HT1080 (cell line): ENCODE measurements at places on chromosomes 5 and 9.

- DNase-seq: peak; percentile 45
These were observed 78.7 kb upstream of the SAP30L start for GRCh38 chr5:154367101-154367500.

DNA sequence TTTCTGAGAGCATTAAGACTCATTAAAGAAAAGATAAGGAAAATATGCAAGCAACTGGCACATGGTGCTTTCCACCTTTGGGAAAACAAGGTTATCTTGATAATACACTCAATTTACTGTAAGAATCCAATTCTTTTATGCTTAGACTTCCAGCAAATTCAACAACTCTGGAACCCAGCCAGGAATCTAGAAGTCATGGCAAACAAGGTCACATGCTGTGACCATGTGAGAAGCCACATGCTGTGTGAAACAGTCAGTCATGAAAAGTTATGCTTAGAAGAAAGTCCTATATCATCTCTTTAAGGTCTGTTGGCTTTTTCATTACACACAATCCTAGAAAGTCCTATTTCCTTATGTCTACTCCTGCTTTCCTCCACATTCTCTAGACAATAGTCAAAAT, 581.8 kb upstream of the C9orf72 start:
- no peak for DNase-seq

DNA sequence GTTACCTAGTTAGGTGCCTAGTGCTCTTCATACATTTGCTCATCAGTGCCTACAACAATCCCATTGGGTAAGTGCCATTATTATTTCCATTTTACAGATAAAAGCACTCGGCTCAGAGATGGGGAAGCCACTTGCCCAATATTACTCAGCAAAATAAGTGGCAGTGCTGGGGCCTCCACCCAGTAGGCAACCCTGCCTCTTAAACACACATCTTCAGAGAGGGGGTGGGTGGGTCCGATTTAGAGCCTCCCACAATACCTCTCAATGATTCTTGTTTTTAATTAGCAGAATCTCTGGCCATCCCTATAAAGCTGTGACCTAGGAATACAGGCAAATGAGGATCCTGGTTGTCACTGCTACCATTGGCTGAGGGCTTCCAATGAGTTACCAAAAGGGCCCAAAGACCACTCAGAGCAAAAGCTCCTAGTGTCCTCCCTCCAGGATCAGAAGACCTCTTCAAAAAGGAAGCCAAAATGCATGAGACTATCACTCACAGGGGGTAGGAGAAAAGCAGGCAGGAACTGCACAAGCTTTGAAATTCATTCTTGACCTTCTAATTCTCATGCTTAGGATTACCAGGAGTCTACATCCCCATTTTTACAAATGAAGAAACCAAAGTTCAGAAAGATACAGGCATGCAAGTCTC, 36.1 kb upstream of the UBE2D2 start:
- DNase-seq: no peak

GRCh38 chr9:79329861-79330260, 241.9 kb upstream of the TLE4 start:
- no peak for DNase-seq

GRCh38 chr9:117485176-117485575, 70.3 kb upstream of the ASTN2 start:
- peak; percentile 60 for DNase-seq

DNA sequence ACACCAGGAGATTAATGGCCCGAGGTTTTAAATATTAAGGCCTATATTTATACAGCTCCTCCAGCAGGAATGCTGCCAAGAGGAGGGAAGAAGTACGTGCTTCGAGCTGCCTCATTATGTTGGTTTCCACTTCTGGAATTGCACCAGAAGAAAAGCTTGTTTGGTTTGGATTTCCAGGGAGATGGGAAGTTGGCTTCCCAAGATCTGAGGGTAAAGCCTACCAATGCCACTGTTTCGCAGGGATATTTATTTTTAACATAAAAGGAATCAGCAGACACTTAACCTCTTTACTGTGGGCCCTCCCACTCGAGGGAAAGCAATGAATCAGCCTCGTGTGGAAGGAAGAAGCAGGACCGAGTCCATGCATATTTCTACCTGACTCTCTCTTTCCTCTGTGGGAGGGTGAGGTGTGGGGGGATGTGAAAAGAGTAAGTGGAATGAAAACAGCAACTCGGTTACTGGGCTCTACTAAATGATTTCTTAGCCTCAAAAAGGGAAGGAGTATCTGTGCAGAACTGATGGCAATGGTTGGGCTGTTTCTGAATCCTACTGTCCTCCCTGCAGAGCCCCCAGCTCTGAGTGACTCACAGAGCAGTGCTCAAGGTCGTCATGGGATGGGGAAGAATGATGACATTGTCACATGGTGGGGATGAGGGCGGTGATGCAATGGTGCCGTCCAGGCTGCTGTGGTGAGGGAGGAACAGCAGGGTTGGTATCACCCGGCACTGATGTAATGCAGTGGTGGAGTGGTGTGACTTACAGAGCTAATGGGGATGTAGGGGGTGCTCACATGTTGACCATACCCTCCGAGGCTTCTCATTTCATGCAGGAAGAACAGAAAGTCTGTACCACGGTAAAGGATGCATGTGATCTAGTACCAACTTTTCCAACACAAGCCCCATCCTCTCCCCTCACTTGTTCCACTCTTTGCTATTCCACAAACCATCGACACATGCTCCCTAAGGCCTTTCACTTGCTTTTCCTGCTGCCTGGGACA, 215.0 kb upstream of the PANK3 start:
- peak; percentile 70 for DNase-seq

DNA sequence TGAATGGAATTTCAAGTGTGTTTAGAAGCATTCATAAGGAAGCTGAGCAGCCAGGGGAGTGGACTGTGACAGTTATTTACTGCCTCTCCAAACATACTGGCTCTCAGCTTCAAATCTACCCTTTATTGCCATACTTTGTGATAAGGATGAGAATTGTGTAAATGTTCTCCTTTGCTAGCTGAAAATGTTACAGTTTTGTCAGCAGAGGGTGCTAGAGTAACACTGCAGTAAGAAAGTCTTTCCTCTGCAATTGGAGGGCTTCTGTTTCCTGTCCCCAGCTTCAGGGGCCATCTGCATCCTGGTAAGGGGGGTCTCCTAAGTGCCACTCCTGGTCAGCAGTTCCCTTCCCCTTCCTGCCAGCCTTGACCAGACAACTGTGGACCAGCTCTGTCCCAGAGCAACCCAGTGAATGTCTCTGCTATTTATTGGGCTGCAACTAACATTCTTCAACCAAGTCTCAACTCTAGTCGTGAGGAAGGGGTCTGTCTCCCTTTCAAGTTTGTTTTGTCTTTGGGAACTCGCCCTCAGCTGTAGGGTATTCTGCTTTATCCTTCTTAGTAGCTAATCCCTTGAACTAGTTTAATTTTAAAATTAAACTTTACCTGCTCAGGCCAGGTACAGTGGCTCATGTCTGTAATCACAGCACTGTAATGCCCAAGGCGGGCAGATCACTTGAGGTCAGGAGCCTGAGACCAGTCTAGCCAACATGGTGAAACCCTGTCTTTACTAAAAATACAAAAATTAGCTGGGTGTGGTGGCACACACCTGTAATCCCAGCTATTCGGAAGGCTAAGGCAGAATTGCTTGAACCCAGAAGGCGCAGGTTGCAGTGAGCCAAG, 45.3 kb downstream of the RAPGEF6 start:
- peak; percentile 34 for DNase-seq

- DNase-seq: no peak
These were observed 20.0 kb upstream of the GRPEL2 start for GRCh38 chr5:149325166-149325735.

GRCh38 chr9:87543251-87543650, 45.6 kb downstream of the DAPK1 start:
- no peak for DNase-seq

- DNase-seq: no peak
These were observed 60.6 kb upstream of the FCN1 start for GRCh38 chr9:134978272-134978671.

- no peak for DNase-seq
These were observed 24.1 kb downstream of the NKX2-5 start for GRCh38 chr5:173210877-173211276.

DNA sequence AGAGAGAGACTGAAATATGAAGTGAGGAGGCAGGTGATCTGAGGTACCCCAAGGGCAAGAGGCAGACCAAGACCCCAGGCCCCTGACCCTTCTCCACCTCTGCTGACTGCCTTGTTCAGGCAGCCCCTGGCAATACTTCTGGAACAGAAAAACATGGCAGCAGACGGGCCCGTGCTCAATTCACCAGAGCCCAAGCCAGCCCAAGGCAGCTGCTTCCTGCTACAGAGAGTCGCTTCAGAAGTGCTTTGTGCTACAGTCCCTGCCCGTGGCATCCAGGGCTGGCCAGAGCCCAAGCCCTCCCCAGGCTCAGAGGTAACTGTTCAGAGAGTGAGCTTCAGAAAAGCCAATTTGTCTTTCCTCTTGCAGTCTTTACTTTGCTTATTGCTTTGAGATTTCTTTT, 151.4 kb upstream of the FSTL4 start:
- no peak for DNase-seq

- no peak for DNase-seq
These were observed 26.2 kb downstream of the SLC12A2 start for GRCh38 chr5:128109766-128110165.

- DNase-seq: peak; percentile 52
These were observed 372.4 kb downstream of the SEMA5A start for GRCh38 chr5:9173281-9174048.

DNA sequence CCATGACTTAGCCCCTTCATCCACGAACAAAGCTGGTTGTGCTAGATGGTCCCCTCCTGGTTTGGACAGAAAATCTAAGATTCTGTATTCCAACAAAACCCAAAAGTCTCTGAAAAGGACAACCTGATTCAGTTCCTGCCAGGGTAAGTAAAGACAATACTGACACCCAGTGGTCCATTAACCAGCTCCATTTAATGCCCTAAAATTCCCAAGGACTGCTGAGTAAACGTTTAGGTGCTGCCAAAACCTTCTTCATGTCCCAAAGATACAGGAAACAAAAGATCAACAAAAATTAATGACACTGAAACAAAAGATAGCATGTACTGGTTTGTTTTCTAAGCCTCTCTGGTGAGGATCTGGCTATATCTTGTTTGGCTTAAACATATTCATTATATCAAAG, 25.3 kb upstream of the PPP1R2B start:
- DNase-seq: no peak

- no peak for DNase-seq
These were observed 47.2 kb upstream of the RPL26L1 start for GRCh38 chr5:172911976-172912375.

DNA sequence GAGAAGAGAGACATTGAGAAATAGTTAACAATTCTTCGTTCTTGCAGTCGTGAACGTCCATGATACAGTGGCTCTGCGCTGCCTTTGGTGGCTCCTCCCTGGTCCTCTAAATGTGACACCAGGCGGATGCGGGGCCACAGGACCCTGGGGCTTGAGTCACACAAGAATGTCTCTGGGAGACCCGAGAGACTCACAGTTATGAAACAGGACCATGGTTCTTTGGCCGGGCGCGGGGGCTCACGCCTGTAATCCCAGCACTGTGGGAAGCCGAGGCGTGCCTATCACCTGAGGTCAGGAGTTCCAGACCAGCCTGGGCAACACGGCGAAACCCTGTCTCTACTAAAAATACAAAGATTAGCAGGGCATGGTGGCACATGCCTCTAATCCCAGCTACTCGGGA, 767 bp upstream of the ZDHHC11 start:
- DNase-seq: no peak

GRCh38 chr5:154097031-154097430, 58.3 kb downstream of the MFAP3 start:
- DNase-seq: no peak

DNA sequence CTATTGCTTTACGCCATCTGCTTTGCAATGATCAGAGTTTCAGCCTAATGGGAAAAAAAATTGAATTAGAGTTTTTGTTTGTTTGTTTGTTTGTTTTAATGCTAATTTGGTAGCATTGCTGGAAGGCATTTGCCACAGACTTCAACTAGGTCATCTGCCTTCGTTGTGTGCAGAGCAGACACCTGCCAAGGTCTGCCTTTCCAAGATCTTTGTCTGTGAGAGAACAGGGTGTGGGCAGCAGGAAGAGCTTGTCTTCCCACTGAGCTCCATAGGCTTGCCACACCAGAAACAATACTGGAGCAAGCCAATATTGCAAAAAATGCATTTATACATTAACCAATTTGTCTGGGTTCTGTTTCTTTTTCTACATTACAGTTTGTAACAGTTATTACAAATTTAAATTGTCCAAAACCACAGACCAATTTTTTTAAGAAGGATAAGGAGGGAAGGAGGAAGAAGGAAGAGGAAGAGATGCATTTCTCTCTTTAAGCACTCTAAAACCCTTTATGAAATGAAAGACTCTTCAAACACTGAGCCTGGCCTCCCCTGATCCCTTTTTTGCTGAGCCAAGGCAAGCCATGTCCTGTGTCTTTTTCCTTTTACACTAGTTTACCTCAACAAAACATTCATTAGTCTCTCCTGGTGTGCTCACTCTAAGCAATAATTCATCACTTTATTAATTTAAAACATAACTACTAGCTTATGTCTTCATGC, 210.5 kb downstream of the SNX18 start:
- DNase-seq: no peak

DNA sequence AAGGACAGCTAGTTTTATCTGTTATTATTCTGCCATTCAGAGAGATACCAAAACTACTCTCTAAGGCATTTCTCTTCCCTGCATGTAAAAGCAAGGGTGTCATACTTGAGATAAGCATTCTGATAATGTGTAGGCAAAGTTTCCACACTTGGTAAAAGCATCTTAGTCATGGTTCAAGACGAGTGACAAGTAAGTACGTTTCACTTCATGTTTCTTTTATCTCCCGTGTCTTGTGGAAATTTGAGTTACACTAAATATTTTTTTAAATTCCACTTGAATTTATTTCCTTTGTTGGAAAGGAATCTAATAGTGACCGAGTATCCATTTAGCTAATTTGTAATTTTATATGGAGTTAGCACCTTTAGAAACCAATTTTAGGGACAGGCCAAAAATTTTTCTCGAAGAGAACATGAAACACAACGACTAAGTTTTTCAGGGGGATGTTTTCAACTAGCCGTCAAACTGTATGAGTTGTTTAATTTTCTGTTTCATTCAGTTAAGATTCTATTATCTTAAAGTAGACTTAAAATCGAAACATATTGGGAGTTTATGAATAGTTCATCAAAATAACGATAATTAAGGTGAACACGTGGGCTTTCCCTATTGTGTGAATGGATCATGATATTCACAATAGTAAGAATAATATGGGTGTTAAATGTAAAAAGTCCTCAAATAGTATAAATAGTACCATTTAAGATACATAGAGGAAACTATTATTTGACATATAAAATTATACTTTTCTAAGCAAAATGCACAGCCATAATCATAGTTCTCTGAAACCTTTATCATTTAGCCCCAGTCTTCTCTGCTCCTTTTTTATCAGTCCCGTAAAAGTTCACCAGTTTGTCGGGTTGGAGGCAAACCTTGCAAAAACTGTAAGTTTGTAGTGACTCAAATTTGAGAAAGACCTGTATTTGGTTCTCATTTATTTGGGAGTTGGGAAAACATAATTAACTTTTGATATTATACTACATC, 1.6 kb downstream of the RFESD start:
- DNase-seq: no peak

- DNase-seq: no peak
These were observed 616 bp downstream of the ABL1 start for GRCh38 chr9:130835441-130836298.

- no peak for DNase-seq
These were observed at the start of gene ANKRD34B for GRCh38 chr5:80569961-80570786. TSS of gene ANKRD34B (minus strand) at chr5:80570280. CDS start at chr5:80560019, 10,261 bp downstream.

GRCh38 chr9:76988941-76989340, 30.5 kb upstream of the FOXB2 start:
- no peak for DNase-seq
